ENCODE measurements at places on chromosomes 16 and 17.

GRCh38 chr17:77513045-77513444 is 372.3 kb downstream of the SEC14L1 start:
- no peak for DNase-seq

DNA sequence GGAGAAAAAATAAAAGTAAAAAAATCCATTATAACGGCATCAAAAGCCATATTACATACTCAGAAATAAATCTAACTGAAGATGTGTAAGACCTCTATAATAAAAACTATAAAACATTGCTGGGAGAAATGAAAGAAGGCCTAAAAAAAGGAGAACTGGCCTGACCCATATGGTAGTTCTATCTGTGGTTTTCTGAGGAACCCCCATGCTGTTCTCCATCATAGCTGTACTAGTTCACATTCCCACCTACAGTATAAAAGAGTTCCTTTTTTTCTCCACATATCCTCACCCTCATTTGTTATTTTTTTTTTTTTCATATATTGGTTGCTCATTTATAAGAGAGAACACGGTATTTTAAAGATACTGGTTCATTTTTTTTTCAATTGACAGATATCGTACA is 191.8 kb downstream of the STX8 start:
- no peak for DNase-seq

DNA sequence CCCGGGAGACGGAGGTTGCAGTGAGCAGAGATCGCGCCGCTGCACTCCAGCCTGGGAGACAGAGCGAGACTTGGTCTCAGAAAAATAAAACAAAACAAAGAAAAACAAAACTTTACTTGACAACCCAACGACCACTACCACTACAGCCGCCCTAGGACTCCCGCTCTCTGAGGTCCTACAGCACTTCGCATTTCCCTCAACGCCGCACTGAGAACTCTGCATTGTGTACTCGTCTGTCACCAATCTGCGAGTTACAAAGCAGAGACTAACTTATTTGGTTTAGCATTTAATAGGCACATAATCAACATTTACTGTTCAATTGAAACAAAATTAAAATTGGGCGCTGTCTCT is 479 bp upstream of the ZNF207 start:
- DNase-seq, result no peak

DNA sequence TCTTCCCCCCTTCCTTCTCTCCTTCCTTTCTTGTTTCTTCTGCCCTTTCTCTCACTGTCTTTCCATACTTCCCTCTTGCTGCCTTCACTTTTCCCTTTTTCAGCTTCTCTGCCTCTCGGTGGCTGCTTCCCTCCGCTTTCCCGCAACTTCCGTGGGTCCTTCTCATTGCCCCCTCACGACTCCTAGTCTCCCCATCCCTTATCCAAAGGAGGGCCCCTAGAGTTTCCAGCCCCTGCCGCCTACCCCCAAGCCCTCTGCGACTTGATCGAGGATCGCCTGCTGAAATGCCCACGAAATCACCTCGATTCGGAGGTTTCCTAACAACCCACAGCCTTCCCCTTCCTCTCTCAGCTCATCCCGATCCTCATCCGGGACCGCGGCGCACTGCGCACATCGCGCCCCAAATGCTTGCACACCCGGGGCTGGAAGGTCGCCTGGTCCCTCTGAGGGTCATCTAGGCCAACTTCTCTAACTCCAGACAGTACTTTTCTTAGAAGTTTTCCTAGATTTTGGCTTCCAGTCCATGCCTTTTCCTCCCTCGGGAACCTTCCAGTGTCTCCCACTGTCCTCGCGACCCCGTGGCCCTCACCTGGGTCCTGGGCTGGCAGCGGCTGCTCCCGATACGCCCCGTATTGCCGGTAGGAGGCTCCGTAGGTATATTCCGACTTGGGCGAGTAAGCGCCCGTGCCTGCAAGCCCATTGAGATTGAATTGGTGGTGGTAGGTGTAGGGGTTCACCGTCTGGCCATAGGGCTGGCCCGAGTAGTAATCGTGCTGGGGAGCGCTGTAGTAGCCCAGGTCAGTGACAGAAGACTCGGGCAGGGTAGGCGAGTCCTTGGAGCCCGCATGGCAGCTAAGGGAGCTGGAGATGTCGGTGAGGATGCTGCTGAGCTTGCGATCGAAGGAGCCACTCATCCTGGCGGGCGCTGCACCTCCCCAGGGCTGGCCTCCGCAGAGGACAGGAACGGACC is 654 bp downstream of the DLX3 start:
- no peak for DNase-seq

GRCh38 chr16:70701036-70701435 is 15.2 kb upstream of the MTSS2 start:
- no peak for DNase-seq

GRCh38 chr16:74888888-74889287 is 96.0 kb downstream of the WDR59 start:
- no peak for DNase-seq

DNA sequence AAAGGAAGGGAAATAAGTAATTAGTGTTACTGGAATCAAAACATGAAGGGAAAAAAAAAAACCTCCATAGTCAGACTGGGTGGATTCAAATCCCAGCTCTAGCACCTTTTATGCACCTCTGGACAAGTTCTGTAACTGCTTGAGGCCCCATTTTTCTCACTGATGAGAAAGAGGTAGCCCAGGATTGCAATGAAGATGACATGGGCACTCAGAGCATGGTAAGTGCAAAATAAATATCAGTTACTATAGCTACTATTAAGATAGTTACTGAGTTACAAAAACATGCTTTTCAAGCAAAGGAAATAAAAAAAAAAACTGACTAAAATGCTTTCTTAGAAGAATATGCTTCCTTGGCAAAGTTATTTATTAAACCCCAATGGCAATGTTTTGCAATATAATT is 58.8 kb downstream of the CEP95 start:
- DNase-seq, result no peak

DNA sequence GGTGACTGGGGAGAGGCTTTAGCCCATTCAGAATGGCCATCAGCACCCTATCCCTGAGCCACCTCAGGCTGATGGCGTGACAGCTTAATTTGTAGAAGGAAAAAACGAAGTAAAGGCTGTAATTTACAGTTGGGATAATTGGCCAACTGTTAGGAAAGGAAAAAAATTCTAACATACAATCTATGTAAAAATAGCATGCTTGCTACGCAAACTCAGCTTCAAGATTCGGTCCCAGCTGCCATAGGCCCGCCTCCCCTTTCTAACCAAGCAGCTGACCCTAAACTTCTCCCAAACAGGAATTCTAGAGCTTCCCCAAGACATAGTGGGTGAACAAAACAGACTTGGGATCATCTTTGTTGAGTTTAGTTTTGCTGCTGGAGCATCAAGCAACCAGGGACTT is 4.9 kb downstream of the SEZ6 start:
- no peak for DNase-seq

DNA sequence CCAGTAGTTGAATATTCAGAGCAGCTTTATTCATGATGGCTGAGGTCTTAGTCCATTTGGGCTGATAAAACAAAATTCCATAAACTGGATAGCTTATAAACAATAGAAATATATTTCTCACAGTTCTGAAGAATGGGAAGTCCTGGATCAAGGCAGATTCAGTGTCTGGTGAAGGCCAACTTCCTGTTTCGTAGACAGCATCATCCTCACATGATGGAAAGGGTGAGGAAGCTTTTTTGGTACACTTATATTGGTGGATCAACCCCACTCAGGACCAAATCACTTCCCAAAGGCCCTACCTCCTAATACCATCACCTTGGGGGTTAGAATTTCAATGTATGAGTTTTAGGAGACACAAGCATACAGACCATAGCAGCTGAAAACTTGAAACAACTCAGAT is 224.2 kb downstream of the CYB561 start:
- DNase-seq, result no peak
